ENCODE measurements at places on chromosomes 4 and X.
A peak's percentile ranks its signal among the peaks of the same experiment; 100 is the strongest.

DNA sequence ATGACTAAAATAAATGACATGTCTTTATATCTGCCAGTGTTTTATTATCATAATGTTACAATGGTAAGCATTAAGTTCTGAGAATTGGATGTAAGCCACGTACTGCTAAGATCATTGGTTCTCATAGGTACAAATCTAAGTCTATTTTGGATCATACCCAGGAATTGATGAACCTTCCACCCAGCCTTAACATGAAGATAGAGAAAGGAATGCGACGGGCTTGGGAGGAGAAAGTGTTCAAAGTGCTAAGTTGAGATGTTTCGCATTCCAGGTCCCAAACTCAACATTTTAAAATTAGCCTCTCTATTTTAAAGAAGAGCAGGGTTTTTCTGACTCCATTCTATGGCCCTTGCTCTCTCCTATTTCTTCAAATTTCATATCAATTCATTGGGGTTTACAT, 54.9 kb upstream of the FRAS1 start:
- DNase-seq = no peak

GRCh38 chrX:66498672-66499296, 140.1 kb downstream of the EDA2R start:
- DNase-seq = no peak

GRCh38 chrX:100731441-100732281, at the start of gene SYTL4:
SYTL4 (minus strand) TSS chrX:100732121; CDS start chrX:100702037, 30,084 bp downstream.
- DNase-seq = peak; percentile 16

- DNase-seq = peak; percentile 71
Measured at GRCh38 chrX:9807355-9808182, 21.3 kb downstream of the SHROOM2 start.

GRCh38 chr4:75110061-75110460, 177.1 kb downstream of the PARM1 start:
- no peak for DNase-seq

DNA sequence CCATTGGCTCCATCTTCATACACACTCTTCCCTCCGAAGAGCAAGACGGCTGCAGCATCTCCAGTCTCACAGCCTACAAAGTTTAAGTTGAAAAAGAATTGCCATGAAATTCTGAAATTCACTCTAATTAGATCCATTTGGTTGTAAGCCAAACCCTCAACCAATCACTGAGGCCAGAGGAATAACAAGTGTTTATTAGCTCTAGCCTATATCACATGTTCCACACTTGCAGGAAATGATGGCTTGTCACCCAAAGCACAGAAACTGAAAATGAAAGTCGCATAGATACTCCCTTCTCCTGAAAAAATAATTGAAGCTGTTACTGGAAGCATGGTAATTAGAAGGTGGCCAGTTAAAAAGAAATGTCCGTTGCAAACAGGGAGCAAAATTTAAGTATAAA, 1071.8 kb downstream of the CCSER1 start:
- DNase-seq = no peak

DNA sequence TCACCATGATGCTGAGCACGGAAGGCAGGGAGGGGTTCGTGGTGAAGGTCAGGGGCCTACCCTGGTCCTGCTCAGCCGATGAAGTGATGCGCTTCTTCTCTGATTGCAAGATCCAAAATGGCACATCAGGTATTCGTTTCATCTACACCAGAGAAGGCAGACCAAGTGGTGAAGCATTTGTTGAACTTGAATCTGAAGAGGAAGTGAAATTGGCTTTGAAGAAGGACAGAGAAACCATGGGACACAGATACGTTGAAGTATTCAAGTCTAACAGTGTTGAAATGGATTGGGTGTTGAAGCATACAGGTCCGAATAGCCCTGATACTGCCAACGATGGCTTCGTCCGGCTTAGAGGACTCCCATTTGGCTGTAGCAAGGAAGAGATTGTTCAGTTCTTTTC, 4.0 kb downstream of the HNRNPH2 start:
- no peak for DNase-seq

- no peak for DNase-seq
Measured at GRCh38 chr4:180640193-180640592, 1603.0 kb upstream of the TENM3 start.

- no peak for DNase-seq
Measured at GRCh38 chrX:2487366-2487765, 13.4 kb downstream of the DHRSX start.

DNA sequence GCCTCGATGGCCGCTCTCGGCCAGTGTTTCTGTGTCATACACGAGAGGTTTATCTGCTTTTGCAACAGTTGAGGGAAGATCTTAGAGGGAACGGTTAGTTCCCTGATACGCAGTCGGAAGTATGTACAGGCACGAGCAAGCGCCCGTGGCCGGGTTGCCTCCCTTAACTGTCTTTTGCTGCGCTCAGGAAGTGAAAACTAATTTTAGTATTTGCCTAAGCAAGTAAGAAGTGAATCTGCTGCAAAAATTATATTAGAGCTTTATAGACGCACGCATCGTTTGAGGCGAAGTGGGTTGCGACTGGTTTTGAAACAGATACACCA, 695 bp downstream of the MTM1 start:
- no peak for DNase-seq

DNA sequence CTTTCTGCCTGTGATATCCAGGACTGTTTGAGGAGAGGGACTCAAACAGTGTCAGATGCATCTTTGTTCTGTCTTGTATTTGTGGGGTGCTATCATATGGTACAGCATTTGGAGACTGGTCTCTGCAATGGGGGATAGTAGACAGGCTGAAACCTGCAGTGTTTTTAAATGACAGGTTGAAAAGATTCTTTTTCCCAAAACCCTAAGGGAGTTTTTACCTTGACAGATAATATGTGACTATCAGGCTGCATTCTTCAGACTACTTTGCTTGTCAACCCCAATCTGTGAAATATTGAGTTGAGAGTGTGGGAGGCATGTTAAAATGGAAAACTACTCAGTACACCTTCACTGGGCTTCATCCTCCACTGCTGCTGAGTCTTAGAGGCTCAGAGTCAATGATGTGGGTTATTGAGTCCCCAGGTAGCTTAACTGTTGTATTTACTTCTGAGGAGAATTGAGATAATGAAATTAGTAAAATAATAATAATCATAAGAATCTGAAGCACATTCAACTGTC, 274.9 kb downstream of the GASK1B start:
- no peak for DNase-seq

GRCh38 chr4:173231916-173232315, 63.3 kb downstream of the GALNT7 start:
- peak; percentile 22 for DNase-seq

DNA sequence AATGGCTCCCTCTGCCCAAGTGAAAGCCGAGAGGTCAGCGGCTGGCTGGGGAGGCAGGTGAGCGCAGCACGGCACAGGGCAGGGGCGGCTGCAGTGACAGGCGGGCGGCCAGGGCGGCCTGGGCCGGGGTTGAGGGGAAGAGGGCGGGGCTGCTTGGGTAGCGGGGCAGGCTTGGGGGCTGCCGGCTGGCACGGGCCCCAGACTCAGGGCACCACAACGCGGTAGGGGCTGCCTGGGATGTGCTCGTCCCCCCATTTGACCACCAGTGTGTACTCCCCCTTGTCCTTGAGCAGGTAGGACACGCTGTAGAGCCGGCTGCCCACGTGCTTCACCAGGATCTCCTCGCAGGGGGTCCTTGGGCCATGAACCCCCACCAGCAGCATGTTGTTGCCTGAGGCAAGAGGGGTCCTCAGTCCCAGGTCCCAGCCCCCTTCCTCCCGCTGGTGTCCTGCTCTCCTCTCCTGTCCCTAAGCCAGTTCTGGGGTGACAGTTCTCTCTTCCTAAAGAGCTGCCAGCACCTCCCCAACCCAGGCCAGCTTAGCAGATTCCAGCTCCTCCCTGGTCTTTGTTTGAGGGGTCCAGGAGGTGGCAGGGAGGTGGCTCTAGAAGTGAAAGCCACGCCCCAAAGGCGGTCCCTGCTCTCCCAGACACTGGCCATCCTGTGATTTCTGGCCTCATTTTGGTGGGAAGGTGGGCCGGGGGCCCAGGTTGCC, 25.6 kb downstream of the FLNA start:
- DNase-seq = no peak

DNA sequence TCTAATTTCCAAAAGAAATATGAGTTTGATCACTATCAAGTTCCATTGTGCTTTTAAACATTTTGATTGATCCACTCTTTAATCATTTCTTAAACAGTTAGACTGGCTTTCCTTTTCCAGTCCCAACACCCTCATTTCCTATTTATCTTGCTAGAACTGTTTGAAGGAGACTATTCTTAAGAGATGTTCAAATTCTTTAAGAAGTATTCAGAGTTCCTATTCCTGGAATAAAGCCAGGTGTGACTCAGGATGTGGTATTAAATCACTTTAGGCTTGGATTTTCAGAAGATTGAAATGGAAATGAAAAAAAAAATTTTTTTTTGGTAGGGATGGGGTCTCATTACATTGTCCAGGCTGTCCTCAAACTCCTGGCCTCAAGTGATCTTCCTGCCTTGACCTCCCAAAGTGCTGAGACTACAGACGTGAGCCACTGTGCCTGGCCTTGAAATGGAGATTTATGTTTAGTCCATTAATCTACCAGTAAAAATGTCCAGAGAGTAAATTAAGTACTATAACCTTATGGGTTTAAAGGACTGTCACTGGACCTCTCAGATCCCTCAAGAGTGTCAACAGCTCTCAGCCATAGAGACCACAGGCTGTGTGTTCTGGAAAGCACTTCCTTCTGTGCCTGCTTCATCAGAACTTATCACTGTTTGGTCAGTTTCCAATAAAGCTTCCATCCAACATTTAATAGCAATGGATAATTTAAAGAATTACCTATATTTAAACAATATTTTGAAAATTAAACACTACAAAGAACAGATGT, 90.7 kb downstream of the CDS1 start:
- DNase-seq = no peak

DNA sequence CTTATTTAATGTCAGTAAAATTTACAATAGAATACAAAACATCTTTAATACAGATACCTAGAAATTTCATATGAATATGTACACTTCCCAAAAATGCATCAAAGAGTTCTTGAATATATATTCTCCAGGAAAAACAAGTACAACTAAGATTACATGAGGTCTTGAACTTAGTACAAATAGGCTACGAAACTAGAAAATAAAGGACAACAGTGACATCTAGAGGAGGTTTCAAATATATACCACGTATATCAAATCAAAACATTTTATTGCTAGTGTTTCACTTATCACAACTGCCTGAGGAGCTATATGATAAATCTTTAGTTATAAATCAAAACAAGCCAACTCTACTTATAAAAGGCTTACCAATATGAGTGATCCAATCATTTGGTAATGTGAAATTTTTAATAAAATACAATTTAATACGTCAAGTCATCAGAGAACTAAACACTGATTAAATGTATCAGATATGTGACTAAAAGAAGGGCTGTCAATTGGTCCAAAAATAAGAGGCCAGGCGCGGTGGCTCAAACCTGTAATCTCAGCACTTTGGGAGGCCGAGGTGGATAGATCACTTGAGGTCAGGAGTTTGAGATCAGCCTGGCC, 36.6 kb downstream of the ANAPC10 start:
- DNase-seq = no peak

DNA sequence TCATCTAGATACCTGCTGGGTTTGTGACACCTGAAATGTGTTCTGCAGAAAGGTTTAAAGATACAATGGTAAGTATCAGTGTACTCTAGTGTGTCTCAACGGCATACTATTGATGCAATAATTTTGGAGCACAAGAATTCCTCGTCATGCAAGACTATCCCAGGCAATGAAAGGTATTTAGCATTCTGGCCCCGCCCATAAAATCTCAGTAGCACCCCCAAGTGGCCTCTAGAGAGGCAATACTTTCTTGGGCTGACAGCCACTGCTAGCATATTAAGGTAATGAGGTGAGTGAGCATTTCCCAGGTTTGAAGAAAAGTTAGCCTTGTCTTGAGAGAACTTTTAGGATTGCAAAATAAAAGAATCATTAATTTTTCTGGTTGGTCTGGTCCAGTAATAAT, 24.0 kb downstream of the TAB3 start:
- DNase-seq = no peak

DNA sequence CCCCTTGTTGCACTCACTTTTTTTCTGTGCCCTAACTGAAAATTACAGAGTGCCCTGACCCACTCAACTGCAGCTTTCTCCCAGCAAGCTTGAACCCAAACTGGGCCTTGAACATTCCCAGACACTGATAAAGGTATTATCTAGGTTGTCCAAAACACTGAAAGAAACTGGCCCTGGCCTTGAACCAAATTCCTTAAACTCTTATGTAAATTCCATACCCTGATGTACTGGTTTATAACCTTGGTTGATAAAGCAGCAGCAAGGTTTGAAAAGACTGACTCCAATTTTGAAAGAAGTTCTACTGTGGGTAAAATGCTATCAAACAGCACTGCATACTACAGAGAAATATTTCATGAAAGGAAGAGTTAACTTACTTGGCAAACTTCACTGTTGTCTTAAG, 125.6 kb downstream of the PHF8 start:
- no peak for DNase-seq

GRCh38 chr4:88960576-88960975, 96.4 kb downstream of the FAM13A start:
- DNase-seq = no peak

GRCh38 chr4:14742054-14742453, 260.2 kb upstream of the CPEB2 start:
- no peak for DNase-seq

- DNase-seq = no peak
Measured at GRCh38 chrX:5194806-5195205, 1033.9 kb downstream of the NLGN4X start.

DNA sequence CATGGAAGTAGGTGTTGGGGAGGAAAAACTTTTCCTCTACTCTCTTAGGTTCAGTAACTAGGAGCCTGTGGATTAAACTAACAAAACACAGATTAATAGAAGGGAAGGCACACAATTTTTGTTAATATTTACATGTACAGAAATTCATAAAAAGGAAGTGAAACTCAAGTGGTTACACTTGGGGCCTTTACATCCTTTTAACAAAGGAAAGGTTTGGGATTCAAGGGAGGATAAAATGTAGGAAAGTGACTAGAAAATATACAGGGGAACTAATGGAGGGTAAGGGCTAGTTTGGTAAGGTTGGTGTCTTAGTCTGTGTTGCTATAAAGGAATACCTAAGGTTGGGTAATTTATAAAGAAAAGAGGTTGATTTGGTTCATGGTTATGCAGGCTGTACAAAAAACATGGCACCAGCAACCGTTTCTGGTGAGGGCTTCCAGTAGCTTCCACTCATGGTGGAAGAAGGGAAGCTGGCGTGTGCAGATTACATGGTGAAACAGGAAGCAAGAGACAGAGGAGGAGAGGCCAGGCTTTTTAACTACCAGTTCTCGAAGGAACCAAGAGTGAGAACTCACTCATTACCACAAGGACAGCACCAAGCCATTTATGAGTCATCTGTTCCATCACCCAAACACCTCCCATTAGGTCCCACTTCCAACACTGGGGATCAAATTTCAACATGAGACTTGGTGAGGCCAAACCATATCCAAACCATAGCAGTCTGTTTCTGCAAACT, 124.4 kb downstream of the CHRDL1 start:
- no peak for DNase-seq

- DNase-seq = no peak
Measured at GRCh38 chr4:59161249-59161648, 2038.9 kb upstream of the ADGRL3 start.

DNA sequence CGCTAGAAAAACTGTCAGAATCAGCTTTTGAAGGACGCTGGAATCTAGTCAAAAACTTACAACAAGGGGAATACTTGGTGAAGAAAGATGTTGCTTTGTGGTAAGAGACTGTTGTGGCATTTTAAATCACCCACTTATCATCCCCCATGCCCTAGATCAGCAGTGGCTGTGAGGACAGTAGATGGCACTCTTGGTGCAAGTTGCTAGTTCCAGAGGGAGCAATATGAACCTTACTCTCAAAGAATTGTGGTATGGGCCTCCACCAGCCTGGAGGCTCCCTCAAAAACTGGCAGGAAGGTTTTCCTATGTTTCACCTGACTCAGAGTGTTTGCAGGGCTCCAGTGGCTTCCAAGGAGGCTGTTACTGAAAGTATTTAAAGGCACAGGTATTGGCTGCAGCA, 37.7 kb upstream of the SLC16A2 start:
- DNase-seq = peak; percentile 51

Measured in T47D (cell line).